ENCODE measurements at places on chromosomes 7 and 10. TPM values are rescaled to one million over a fixed set of nuclear protein-coding genes. Genes with fewer than 3 reads are reported as not detected.
A peak's percentile ranks its signal among the peaks of the same experiment; 100 is the strongest.

ZNF722 gene
- not detected for total RNA-seq

TMEM236 gene
- 0.04 TPM for total RNA-seq

TTYH3 gene
- total RNA-seq = 27.2 TPM

VSTM4 gene
- total RNA-seq = not detected

BTBD16 gene
- total RNA-seq = not detected

TAS2R41 gene
- not detected for total RNA-seq

PIK3CG gene
- 26.3 TPM for total RNA-seq

GRCh38 chr10:126268013-126268920, 120.0 kb downstream of the ADAM12 start:
- no peaks in the 10 kb centered on the region for H3K4me1 ChIP-seq
- no peak overlapping the region for H3K27ac ChIP-seq
- no peaks in the 10 kb centered on the region for H3K36me3 ChIP-seq
- DNase-seq = no peak
- no peak overlapping the region for H3K4me3 ChIP-seq

DNA sequence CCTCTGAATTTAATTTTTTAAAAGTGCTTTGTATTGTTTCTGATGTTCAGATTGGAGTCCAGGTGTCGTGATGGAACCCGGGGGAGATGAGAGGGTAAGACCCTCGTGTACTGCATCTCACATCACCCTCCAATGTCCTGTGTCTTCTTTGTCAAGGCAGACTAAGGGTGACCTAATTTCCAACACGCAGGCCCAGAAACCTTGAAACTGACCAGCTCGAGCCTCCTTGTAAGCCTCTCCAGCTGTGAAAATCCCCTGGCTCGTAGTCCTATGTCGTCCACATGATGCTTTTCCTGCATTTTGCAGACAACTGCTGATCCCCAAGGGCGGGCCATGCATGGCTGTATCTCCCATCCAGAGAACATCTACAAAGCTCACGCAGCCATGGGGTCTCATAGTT, 220.2 kb downstream of the ARHGAP12 start:
- peaks cover 16% of the 10 kb centered on the region for H3K4me1 ChIP-seq
- DNase-seq = no peak
- no peak overlapping the region for H3K4me3 ChIP-seq
- no peaks in the 10 kb centered on the region for H3K27me3 ChIP-seq
- no peak overlapping the region for H3K27ac ChIP-seq
- H3K36me3 ChIP-seq = peaks cover 5% of the 10 kb centered on the region

DNA sequence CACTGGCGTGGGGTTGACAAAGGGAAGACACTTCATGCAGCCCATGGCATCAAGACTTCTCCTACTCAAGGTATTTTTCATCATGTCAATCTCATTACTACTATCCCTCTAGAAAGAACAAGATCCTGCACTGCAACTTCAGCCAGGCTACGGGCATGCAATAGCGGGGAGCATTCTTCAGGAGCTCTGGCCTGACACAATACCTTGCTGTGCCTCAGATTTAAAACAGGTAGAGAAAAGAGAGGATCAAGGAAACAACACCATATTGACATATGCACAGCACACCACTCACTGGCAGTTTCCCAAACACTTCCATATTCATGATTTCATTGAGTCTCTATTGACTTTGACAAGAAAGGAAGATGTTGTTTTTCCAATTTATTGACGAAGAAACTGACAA, 51.5 kb downstream of the DOCK4 start:
- H3K27me3 ChIP-seq = peaks cover 15% of the 10 kb centered on the region
- DNase-seq = no peak
- no peaks in the 10 kb centered on the region for H3K4me1 ChIP-seq
- H3K4me3 ChIP-seq = no peak overlapping the region

DNA sequence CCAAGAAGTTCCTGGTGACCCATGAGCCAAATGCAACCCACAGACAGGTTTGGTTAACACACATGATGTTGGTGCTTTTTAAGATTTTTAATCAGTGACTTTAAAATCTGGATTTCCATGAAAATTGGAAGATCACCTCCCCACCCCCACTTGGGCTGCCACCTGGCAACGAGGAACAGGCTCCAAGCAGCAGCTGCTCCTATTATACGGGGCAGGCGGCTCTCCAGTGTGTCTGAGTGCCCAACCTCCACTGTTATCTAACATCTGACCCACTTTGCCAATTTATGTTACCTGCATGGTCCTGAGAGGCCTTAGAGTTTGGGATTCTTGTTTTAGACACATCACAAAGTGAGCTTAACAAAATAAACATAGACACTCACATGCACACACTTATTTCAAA, 56.4 kb downstream of the SGMS1 start:
- no peaks in the 10 kb centered on the region for H3K27me3 ChIP-seq
- no peak overlapping the region for H3K27ac ChIP-seq
- no peak for DNase-seq

- no peak overlapping the region for H3K27ac ChIP-seq
- H3K4me3 ChIP-seq = no peak overlapping the region
- DNase-seq = no peak
- H3K4me1 ChIP-seq = no peaks in the 10 kb centered on the region
- H3K36me3 ChIP-seq = no peaks in the 10 kb centered on the region
Measured at GRCh38 chr7:103593691-103594090, 147.7 kb upstream of the SLC26A5 start.

DNA sequence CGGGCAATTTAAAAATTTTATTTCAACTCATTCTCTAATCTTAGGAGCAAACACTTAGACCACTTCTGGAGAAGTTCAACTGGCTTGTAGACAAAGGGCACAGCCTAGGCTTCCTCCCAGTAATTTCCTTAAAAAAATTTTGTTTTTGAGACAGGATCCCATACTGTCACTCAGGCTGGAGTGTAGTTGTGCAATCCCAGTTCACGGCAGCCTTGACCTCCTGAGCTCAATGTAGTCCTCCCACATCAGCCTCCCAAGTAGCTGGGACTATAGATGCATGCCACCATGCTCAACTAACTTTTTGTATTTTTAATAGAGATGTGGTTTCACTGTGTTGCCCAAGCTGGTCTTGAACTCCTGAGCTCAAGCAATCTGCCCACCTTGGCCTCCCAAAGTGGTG, 38.4 kb downstream of the BAMBI start:
- peaks cover 24% of the 10 kb centered on the region for H3K27me3 ChIP-seq
- no peaks in the 10 kb centered on the region for H3K4me1 ChIP-seq
- H3K36me3 ChIP-seq = no peaks in the 10 kb centered on the region
- H3K4me3 ChIP-seq = no peak overlapping the region
- no peak for DNase-seq

- no peaks in the 10 kb centered on the region for H3K4me1 ChIP-seq
- H3K27ac ChIP-seq = no peak overlapping the region
- no peaks in the 10 kb centered on the region for H3K36me3 ChIP-seq
- no peaks in the 10 kb centered on the region for H3K27me3 ChIP-seq
- DNase-seq = no peak
- H3K4me3 ChIP-seq = no peak overlapping the region
Measured at GRCh38 chr10:34664706-34665105, 150.4 kb downstream of the PARD3 start.

DNA sequence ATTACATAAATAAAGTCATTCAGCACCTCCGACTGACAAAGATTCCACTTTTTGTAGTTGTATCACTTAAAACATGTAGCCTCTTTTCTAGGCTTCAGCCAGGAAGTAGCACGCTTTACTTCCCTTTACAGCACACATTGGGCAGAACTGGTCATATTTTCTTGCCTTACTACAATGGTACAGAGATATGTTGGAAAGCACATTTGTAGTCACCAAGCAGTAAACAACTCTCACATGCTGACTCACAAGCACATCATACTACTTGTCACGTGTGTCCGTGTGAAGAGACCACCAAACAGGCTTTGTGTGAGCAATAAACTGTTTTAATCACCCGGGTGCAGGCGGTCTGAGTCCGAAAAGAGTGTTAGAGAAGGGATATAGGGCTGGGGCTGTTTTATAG, 1071.8 kb downstream of the DNAJB9 start:
- no peak overlapping the region for H3K27ac ChIP-seq
- DNase-seq = no peak
- no peaks in the 10 kb centered on the region for H3K27me3 ChIP-seq

DNA sequence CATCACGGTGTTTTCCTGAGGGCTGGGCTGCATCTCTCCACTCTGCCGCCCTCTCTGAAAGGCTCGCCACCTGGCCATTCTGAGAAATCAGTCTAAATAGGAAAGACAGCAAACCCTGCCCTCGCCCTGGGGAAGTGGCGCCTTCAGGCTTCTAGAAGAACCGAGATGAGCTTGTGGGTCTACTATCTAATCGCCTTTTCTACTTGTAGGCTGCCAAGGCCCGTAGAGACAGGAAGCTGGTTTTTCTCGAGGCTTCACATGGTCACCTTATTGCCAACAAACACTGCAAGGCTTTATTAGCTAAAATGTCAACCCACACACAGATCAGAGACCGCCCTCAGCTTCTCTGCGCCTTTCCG, 21.4 kb downstream of the LAT2 start:
- DNase-seq = no peak
- peak overlapping the region; percentile 20 for H3K27ac ChIP-seq
- no peak overlapping the region for H3K4me3 ChIP-seq
- H3K27me3 ChIP-seq = no peaks in the 10 kb centered on the region
- peaks cover 40% of the 10 kb centered on the region for H3K36me3 ChIP-seq
- H3K4me1 ChIP-seq = no peaks in the 10 kb centered on the region

DNA sequence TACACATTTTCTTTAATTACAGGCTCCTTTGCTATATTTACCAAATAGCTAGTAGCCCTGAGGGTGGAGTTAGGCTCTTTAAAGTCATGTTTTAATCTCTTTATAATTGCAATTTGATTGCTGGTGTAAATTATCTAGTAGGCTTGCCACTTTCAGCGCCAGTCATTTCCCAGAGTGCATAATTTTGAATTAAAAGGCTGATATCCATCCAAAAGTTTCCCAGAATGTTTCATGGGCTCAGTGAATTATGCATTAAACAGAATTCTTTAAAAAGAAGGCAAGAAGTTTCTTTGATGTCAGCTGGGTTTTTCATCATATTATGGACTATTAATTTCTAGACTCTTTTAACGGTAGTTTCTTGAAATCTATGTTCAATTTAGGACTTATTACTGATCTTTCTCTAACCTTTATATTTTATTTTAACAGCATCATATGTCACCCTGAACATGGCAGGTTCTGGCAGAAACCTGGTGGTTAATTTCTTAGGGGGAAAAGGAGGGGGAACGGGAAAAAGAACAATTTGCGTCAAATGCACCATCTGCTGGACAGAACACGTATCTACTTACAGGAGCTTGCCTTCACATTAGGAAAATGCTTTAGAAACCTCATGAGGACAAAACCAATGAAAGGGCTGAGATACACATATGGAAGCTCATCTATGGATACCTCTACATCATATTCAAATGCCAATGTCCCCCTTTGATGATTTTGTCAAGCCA, 171.1 kb downstream of the GRM3 start:
- no peaks in the 10 kb centered on the region for H3K36me3 ChIP-seq
- no peak overlapping the region for H3K4me3 ChIP-seq
- H3K27ac ChIP-seq = no peak overlapping the region
- H3K27me3 ChIP-seq = peaks cover 5% of the 10 kb centered on the region
- no peaks in the 10 kb centered on the region for H3K4me1 ChIP-seq
- no peak for DNase-seq

GRCh38 chr7:4000139-4000538, 682.0 kb upstream of the FOXK1 start:
- no peak overlapping the region for H3K4me3 ChIP-seq
- peaks cover 1% of the 10 kb centered on the region for H3K4me1 ChIP-seq
- no peak overlapping the region for H3K27ac ChIP-seq
- no peaks in the 10 kb centered on the region for H3K36me3 ChIP-seq

DNA sequence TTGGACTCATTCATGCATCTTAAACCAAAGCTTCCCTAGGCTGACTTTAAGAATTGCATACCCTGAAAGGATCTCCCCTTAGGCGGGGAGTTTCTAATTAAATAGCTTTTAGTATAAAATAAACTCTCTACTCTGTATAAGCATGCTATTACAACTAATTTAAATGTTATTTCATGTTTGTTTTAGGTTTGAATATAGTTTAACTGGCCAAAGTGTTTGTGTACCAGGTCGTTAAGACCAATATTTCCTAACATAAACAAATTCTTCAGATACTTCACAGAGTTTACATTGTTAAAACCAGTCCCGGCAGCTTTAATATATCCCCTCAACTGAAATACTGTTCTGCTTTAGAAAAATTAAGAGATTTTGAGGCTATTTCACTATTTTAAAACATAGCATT, 2.3 kb downstream of the GLI3 start:
- H3K4me3 ChIP-seq = no peak overlapping the region
- no peak for DNase-seq
- H3K27me3 ChIP-seq = peaks cover 88% of the 10 kb centered on the region
- peaks cover 7% of the 10 kb centered on the region for H3K4me1 ChIP-seq
- H3K27ac ChIP-seq = no peak overlapping the region

DNA sequence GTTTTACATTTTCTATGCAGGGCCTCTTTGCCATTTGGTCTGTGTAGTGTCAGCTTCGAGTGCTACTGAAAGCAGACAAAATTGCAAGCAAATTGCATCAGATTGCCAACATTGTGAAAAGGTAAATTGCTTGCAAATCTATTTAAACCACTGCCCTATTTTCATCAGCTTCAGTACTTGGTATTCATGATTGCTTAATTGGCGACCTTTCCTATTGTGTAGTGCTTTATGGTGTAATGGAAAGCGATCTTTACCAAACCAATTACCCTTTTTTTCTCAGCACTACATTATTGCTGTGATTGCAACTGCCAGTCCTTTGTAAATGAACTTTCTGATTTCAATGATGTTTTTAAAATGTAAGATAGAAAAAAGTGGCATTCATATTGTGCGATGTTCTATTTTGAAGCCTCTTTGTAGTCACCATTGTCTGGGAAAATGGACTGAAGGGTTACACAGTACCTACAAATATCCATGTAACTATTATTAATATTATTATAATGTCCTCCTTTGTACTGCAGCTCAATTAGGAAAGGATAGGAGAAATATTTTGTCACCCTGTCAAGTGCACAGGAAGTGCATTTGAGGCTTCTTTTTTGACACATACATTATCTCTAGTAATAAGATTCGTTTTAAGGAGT, 177.7 kb upstream of the SP8 start:
- no peaks in the 10 kb centered on the region for H3K36me3 ChIP-seq
- H3K4me3 ChIP-seq = no peak overlapping the region
- no peak overlapping the region for H3K27ac ChIP-seq
- no peaks in the 10 kb centered on the region for H3K4me1 ChIP-seq

- H3K4me3 ChIP-seq = no peak overlapping the region
- DNase-seq = no peak
- H3K36me3 ChIP-seq = peaks cover 1% of the 10 kb centered on the region
- no peak overlapping the region for H3K27ac ChIP-seq
- H3K4me1 ChIP-seq = no peaks in the 10 kb centered on the region
- no peaks in the 10 kb centered on the region for H3K27me3 ChIP-seq
Measured at GRCh38 chr7:137081321-137082093, 213.1 kb downstream of the CHRM2 start.

DNA sequence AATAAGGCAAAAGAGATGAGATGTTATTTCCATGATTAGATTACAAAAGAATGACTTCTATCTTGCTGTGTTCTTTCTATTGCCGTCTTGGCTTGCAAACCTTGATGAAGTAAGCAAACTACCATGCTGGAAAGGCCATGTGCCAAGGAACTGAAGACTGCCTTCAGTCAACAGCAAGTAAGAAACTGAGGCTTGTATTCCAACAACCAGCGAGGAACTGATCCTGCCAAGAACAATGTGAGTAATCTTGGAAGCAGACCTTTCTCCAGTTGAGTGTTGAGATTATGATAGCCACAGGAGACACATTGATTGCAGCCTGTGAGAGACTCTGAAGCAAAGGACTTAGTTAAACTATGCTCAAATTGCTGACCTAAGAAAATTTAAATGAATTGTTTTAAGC, 164.6 kb upstream of the GRM3 start:
- DNase-seq = no peak
- H3K4me1 ChIP-seq = no peaks in the 10 kb centered on the region
- no peak overlapping the region for H3K27ac ChIP-seq
- no peaks in the 10 kb centered on the region for H3K27me3 ChIP-seq

- DNase-seq = no peak
- H3K4me1 ChIP-seq = no peaks in the 10 kb centered on the region
- H3K27ac ChIP-seq = no peak overlapping the region
- no peak overlapping the region for H3K4me3 ChIP-seq
- peaks cover 5% of the 10 kb centered on the region for H3K36me3 ChIP-seq
Measured at GRCh38 chr7:127525866-127526480, 59.4 kb downstream of the GCC1 start.

All from activated naive CD8-positive, alpha-beta T cell treated with anti-CD3 and anti-CD28 coated beads for 36 hours (primary cell).